ENCODE measurements at places on chromosomes 1 and 21.
A peak's percentile ranks its signal among the peaks of the same experiment; 100 is the strongest.

DNA sequence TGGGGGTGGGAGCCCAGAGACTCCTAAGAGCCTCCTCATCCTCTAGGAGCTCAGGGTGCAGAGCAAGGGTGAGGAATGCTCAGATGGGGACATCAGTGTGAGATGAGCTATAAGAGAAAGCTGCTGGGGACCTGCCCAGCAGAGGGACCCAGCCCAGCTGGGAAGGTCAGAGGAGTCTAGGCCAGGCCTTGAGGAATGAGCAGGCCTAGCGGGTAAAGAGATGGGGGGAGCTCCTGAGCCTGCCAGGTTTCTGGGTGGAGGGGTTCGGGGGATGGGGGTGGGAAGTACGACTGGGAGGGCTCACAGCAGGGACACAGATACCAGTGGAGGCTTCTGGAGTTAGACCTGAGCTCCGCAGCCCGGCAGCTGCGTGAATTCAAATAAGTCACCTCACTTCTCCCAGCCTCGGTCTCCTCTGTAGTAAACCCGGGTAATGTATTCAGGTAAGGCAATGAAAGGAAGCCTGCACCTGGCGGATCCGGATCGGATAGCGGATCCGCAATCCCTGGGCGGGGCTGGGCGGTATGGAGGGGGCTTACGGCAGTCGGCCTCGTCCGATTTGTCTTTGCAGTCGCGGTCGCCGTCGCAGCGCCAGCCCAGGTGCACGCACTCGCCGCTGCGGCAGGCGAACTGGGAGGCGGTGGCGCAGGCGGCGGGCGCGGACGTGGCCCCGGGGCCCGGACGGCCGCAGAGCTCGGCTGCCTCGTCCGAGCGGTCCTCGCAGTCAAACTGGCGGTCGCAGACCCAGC, 38.0 kb upstream of the MAGOH start:
- DNase-seq: no peak

DNA sequence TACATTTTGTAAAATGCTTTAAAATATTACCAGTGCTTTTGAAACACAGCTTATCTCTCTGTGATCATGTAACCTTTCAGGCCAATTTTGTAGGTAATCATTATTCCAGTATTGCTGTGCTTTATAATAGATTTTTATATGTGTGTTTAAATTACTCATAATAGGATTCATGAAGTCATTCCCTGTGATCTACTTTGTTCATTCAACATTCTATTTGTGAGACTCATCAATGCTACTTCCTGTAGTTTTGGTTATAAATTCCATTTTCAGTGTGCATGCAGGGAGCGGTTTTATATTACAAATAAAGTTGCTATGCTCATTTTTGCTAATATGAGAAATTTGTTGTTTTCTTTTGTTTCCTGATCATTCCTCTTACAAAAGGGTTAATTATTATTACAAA, 4.1 kb upstream of the OR2M5 start:
- no peak for DNase-seq

DNA sequence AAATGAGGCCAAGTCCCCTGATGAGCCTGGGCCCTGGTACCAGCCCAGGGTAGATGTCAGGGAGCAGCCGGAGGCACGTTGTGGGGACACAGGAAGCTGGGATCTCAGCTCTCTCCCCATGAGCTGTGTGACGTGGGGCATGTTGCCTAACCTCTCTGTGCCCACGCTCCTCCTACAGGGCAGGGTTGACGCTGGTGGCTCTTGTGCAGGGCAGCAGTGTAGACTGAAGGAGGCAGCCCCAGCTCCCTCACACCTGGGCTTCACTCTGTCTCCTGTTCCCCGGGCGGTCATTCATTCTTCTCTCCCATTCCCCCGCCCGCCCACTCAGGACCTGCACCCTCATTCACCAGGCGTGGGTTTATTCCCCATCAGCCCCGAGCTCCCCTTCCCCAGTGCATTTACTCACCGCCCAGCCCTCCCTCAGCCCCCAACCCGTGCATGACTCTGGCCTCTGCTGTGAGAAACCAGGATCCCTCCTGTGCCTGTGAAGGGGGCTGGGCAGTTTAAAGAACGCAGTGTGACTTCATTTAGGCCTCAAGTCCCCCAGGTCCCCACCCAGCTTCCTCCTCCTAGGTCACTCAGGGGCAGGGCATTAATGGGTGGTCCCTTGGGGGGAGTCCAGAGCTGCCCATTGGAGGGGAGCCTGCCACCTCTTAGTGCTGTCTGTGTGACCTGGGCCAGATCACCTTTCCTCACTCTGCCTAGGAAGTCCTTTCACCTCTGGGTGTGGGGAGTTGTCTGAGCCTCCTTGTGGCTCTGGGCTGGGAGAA, 285.7 kb downstream of the PTPRU start:
- no peak for DNase-seq

DNA sequence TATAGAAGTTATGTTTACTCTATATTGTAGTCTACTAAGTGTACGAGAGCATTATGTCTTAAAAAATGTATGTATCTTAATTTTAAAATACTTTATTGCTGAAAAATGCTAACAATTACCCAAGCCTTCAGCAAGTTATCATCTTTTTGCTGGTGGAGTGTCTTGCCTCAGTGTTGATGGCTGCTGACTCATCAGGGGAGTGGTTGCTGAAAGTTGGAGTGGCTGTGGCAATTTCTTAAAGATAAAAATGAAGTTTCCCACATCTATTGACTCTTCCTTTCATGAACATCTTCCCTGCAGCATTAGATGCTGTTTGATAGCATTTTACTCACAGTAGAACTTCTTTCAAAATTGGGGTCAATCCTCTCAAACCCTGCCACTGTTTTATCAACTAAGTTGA, 95.8 kb downstream of the CDC7 start:
- peak; percentile 10 for DNase-seq

DNA sequence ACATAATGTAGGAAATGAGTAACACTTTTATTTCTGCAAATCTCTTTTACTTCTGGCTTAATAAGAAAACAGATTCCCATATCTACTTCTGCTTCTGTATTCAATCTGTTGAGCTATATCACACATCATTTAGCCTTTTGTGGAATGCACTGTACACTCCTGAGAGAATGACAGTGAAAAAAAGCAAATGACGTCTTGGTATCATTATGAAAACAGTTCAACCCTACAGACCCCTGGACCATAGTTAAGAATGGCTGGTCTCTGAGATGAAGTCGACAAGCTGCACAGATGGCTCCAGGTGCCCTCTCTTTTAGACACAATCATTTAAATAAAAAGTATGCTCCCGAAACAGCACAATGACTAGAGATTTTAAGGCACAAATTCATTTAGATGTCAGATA, 247.0 kb downstream of the RERE start:
- DNase-seq: no peak

DNA sequence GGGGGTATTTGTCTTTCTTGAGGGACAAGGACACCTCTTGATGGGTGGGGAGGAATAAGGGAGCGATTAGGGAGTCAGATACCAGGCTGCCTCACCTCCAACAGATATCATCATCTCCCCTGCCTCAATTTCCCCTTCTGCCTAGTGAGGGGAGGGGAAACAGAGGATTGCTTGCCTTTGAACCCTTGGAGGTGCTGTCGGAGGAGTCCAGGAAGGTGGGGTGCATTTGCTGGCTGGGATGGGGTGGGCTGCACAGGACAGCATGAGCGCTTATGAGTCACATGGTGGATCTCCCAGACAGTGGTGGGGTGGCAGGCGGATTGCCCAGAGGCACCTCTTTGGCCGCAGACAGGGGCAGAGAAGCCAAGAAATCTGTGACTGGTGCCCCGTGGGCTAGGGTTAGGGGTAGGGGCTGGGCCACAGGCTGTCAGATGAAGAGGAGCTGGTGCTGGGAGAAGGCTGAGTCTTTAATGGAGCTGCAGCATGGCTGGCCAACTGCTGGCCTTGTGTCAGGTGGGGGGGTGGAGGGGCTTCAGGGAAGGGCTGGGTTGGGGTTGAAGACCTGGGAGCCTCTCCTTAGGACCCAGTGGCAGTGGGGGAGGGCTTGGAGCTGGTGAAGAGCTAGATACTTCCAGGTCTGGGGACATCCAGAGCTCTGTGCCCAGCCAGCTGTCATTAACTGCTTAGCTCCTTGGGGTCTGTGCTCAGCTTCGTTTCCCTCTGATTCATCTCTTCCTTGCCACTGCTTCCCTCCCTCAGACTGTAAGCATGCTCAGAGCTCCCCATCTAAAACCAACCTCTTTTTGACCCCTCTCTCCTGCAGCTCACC, 7.0 kb upstream of the ADORA1 start:
- no peak for DNase-seq

All from common myeloid progenitor, CD34-positive (primary cell).